Omental fat pad (tissue), 4 donors: ENCODE measurements at places on chromosomes 2 and 18.
A peak's percentile ranks its signal among the peaks of the same experiment; 100 is the strongest.

GRCh38 chr2:72920318-72921087 lies 3.2 kb downstream of the EMX1 start:
- no peak for DNase-seq

DNA sequence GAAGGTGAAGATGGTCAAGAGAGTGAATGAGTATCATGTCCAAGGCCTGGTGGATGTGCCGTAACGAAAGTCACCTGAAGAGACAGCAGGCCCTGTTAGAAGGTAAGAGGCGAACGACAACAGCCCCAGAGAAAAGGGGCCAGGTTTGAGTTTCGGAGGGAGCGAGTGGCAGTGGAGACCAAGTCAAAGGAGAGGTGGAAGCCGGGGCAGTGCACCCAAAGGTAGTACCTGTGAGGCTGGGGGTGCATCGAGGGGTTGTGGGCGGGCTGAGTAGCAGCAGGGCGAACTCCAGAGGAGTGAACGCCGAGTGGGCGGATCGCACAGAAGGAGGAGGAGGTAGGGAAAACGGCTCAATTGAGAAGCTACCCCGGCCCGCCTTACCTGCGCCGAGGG lies 358 bp downstream of the USP37 start:
- DNase-seq = peak; percentile 38

DNA sequence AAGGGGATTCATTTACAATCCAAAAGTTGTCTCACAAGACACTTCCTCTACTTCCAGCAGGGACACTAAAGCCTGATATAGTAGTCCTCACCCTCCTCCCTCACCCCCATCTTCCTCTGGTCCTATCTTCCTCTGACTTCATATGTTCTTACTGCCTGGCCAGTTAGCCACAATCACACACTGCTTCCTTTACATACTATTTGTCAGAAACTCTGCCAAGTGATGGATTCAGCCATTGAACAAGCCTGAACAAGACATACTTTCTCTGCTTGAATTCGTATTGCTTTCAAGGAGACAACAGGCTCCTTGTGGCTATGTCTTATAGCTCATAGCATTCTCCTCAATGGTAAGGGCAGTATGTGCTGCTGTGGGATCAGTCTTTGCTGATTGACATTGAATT lies 672.2 kb downstream of the BCL11A start:
- no peak for DNase-seq

DNA sequence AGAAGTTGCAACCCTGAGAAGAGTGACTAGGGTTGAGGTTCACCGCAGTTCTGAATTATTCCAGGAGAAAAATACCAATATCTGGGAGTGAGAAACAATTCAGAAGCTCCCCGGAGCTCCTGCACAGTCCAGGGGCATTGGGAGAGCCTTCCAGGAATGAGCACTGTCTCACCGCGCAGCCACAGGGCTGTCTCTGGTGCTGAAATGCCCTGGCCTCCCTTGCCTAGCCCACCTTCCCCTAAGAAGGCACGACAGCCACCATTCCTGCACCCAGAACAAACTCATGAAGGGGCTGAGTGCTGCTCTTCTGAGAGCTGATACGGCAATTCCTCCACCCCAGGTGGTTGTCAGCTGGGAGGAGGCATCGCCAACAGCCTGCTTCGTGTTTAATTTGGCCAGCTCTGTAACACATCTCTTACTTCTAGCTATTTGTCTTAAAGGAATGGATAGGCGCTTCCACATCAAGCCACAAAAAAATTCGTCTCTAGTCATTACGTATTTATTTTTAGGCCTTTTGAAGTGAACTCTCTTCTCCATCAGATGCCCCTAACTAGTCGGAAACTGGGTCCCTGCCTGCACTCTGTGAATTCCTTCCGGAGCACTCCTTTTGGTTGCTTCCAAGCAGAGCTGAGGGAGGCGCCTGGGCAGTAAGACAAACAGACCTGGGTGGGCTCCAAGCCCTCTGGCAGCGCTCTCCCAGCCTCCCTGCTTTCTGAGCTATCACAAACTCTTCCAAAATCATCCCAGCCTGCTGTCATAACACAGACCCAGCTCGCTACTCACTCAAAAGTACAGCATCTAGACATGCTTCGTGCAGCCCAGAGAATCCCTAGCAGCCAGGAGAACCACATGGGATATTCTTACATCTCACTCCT lies 120.5 kb upstream of the CCDC68 start:
- no peak for DNase-seq

DNA sequence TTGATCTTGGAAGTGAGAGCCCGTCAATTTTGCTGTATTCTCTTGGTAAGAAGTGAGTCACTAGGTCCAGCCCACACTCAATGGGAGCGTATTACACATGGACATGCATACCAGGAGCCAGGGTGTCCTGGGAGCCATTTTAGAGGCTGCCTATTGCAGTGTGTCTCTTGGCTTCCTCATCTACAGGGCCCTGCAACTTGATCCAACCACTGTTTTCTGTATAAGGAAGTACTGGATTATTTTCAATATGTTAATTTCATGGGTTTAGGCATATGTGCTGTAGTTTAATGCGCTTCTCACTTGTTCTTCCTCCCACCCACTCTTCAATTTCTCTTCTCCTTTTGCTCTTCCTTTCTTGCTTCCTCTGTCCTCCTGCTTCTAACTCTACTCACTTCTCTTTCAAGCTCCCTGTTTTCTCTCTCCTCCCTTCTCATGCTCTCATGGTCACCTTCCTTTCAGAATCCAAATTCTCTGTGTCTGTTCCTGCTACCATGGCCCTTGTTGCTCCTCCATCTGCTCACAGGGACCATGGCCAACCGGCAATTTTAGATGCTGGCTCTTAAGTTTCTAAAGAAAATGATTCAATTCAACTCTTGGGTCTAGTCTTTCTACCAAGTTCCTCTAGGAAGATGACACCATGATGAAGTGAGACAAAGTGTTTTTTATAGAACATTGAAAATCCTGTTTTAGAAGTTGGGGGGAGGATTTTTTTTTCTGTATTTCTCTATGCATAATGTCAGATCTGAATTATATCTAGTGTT lies 152.0 kb upstream of the ZEB2 start:
- no peak for DNase-seq
